Activated effector memory CD4-positive, alpha-beta T cell treated with anti-CD3 and anti-CD28 coated beads, Interleukin-2, amount 50 U/mL, for 16 hours (primary cell): ENCODE measurements at places on chromosomes 16 and 17.
A peak's percentile ranks its signal among the peaks of the same experiment; 100 is the strongest.

DNA sequence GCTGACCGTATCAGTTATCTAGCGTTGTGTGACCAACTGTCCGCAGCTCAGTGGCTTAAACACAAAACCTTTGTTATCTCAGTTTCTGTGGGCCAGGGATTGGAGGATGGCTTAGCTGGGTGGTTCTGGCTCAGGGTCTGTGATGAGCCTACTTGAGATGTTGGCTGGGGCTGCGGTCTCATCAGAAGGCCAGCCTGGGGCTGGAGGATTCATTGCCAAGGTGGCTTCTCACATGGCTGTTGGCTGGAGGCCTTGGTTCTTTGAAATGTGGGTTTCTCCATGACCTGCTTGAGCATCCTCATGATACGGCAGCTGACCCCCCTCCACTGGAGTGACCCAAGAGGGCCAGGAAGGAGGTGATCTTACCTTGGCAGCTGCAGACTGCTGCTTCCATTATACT lies 16.7 kb downstream of the GSE1 start:
- no peak for DNase-seq

DNA sequence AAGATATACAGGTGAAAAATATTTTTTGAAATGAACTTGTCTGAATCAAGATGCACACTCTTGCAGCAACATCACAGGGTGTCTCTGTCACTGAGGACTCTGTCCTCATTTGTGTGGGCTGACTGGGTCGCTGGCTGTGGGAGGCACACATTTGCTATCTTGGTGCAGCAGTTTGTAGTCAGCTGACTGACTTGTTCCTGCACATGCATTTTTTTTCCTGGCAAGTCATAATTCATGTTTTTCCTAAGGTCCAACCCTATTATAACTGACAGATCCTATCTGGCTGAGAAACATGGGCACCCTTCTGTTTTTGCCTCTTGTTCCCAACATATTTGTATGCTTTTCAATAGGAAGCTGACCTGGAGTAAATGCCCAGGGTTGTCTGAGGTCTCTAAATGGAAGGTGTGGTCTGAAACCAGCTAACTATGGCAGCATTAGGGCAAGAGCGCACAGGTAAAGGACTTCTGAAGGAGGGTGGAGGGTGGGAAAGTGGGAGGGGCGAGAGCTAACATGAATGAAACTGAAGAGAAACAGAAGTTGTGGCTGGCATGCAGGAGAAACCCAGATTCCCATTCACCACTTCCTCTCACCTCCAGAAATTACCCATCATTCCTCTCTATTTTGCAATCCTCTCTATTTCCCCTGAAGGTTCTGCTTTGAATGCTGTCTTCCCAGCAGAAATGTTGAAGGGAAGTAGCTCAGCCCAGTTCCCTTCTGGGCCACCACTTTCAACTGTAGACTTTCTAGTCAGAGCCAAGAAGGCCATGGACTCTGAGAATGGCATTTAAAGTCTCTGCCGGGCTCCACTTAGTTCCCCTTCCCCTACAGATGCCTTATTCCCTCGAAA lies 166.1 kb downstream of the PRKCA start:
- no peak for DNase-seq

- DNase-seq = no peak
Measured at GRCh38 chr17:1029196-1029921, 32.4 kb downstream of the TIMM22 start.

- DNase-seq = peak; percentile 73
Measured at GRCh38 chr17:81924557-81925532, 2.7 kb downstream of the MAFG start.

- peak; percentile 31 for DNase-seq
Measured at GRCh38 chr17:76598004-76598439, 12.4 kb upstream of the ST6GALNAC2 start.

DNA sequence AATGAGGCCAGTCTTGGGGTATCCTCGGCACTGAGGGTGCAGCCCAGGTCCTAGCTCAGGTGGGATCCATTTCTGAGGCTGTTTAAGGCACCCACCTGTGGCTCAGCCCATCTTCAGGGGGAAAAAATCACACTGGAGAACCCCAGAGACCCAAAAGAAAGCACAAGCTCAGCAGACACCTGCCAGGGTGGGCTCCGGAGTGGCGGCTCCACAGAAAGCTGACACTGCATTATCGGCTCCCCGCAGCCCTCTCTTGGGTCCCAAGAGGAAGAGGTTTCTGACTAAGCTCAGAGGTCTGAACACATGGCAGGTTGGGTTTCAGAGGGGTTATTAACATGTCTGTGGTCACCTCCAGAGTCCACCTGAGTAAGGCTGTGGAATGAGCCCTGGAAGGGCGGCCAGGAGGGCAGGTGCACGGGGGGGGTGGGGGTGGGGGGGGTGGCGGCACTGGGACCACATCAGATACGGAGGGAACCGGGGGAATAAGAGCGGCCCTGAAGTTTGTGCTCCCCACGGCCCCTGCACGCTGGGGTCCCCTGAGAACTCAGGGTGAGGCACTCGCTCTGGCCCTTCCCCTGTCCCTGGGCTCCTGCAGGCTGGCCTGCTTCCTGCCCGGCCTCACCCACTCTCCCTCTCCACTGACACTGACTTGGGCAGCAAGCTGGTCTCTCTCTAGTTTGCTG lies 79.5 kb downstream of the TIMM22 start:
- no peak for DNase-seq
